SHP77 (cell line): ENCODE measurements at places on chromosomes 2 and 18.
A peak's percentile ranks its signal among the peaks of the same experiment; 100 is the strongest.

GRCh38 chr2:70029814-70030409 lies 57.4 kb upstream of the PCBP1 start:
- no peak for DNase-seq

DNA sequence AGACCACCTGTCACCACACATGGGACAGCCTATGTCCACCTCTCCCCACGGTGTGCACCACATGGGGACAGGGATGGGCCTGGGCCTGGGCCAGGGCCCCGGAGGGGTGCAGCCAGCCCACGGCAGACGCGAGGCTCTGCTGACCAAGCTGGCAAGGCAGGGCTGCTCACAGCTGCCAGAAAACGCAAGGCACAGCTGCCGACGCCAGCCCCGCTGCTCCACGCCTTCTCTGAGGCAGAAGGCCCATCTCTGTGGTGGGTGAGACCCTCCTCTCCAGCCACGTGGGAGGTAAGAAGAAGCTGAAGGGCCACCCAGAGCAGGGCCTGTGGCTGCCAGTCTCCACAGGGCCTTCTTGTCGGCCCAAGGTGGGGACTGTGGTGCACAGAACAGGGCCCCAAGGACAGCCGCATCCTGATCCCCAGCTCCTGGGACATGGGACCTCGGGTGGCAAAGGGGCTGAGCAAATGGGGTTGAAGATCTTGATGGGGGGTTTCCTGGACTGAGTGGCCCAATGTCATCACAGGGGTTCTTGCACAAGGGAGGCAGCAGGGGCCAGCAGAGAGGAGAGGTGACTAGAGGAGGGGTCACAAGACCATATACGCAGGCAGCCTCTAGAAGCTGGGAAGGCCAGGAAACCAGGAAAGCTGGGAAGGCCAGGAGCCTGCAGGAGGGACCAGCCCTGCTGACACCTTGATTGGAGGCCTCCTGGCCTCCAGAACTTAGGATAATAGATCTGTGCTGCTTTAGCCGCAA lies 72.3 kb downstream of the NDUFA10 start:
- no peak for DNase-seq

GRCh38 chr2:25341011-25341727 lies 556 bp downstream of the DNMT3A start:
- DNase-seq: no peak

DNA sequence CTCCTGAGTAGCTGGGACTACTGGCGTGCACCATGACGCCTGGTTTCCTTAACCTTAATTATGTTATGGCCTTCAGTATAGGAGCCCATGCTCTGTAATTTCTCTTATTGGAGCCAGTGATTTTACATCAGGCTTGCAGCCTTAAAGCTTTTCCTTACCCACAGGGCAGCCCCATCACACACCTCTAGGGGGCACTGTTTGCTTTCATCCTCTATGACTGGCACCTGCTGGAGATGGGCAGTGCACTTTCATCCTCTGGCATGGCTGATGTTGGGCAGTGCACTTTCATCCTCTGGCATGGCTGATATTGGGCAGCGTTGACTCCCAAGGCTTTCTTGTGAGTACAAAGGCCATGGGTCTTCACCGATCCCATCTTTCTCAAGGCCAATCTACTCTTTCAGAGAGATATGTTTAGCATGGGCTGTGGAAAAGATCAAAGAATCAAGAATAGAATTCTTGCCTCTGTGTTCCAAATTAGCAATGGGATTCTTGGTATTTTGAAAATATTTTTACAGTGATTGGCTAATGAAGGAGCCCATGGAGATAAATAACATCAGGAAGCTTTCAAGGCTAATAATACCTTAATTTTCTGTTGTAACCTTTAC lies 80.7 kb upstream of the MEX3C start:
- peak; percentile 6 for DNase-seq

- DNase-seq: no peak
Observed at GRCh38 chr2:98324181-98324580, 22.1 kb upstream of the CNGA3 start.
